SHP77 treated with DMSO at 0.1 percent for 48 hours (cell line): ENCODE measurements at places on chromosomes 4 and X.

DNA sequence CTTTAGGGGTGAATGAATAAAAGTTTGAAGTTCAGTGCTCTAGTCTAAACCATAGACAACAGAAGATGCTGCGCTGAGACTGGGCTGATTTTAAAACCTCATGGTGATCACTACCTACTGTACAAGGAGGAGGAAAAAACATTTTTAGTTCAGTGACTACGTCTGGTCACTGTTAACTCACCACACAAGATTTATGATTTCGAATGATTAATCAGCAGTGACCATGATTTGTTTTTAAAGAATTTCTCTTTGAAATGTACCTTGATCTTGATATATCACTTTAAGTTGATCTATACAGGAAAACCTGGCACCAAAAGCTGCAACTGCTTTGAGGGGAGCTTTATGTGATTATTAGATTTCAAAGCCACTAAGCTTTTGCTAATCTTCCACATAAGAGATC, 286.3 kb downstream of the PDGFC start:
- DNase-seq, result no peak

- DNase-seq, result no peak
These were observed 24.7 kb downstream of the RBPJ start for GRCh38 chr4:26345565-26345938.

DNA sequence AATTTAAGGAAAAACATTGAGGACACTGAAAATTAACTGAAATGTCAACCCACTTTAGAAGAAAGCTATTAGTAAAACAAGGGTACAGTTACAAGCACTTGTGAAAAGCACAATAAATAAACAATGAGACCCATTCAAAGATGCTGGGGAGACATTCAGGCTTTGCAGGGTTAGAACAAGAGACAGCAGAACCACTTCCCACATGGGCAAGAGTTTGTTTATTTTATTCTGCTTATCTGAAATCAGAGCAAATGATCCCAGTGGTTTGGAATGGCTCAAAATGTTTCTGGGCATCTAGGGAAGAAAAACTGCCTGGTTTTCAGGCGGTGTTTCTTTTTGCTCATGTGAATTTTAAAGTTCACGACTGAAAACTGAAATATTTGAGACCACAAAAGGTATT, 42.4 kb downstream of the PPP3CA start:
- DNase-seq, result no peak

- DNase-seq, result no peak
These were observed 29.5 kb upstream of the PLP1 start for GRCh38 chrX:103747163-103747562.

DNA sequence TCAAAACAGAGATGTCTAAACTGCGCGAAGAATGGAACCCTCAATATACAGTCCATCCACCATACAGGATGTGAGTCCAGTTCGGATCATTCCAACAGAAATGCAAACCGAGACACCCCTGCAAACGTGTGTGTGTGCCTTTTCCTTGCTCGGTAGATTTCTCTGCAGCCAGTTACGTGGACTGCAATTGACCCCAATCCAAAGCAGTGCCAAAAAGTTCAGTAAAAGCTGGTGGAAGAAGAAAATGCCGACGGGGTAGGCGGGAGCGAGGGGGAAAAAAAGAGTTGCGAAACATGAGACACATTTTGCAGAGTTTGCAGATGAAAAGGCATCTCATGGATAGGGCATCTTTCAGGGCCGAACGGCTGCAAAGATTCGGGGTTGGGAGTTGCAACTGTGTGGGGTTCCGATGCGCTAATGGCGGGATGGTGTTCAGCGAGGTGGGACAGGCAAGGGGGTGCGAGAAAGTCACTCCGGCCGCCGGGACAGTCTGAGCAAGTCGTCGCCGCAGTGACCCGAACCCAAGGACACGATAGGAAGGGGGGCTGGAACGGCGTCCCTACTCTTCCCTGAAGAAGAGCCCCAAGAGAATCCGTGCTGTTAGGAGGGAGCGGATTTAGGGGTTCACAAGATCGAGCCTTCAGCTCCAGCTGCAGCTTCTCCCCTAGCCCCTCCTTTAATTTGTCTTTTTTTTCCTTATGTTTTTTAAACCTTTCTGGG, 3.8 kb downstream of the PHOX2B start:
- DNase-seq, result no peak

GRCh38 chrX:117325706-117326105, 790.9 kb downstream of the KLHL13 start:
- no peak for DNase-seq

GRCh38 chrX:38347136-38347535, 5.3 kb upstream of the OTC start:
- no peak for DNase-seq
